ENCODE measurements at places on chromosomes 7 and 10.

GRCh38 chr7:36205803-36206202, 52.7 kb downstream of the EEPD1 start:
- no peak for DNase-seq

DNA sequence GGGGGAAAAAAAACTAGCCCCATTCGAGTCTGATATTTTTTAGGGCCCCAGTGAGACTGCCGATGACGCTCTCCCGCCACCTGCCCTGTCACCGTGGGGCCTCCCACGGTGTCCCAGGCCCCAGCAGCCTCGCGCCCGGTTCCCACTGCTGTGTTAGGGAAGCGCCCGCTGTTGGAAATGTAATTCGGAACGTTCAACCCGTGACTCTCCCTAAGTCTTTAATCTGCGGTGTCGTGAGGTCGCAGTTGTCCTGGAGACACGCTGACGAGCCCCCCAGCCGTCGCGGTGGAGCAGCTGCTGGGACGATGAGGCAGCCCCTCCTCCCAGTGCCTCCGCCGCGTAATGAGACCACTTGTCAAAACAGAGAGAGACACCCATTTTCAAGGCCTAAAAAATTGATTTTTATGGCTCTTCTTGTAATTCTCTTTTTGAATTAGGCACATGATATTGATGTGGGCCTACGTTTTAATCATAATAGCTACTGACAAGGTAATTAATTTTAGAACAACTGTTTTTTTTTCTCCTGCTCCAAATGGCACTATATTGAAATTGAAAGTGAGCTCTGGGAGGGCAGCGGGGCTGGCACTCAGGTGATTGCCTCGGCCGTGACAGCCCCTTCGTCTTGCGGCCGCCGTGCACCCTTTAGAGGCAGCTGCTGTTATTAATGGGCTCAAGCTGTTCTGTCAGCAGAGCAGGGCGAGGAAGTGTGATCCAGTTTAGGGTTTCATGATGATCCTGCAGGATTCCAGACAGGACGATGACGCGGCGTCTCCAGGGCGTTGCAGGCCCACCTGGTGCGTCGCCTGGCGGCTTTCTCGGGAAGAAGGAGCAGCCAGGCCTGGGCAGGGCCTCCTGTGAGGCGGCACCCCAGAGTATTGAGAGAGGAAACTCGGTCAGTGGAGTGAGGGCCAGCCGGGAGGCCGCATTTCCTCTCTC, 63.3 kb downstream of the NKX6-2 start:
- DNase-seq = no peak

- no peak for DNase-seq
Measured at GRCh38 chr10:14439451-14440259, 108.9 kb upstream of the FRMD4A start.

DNA sequence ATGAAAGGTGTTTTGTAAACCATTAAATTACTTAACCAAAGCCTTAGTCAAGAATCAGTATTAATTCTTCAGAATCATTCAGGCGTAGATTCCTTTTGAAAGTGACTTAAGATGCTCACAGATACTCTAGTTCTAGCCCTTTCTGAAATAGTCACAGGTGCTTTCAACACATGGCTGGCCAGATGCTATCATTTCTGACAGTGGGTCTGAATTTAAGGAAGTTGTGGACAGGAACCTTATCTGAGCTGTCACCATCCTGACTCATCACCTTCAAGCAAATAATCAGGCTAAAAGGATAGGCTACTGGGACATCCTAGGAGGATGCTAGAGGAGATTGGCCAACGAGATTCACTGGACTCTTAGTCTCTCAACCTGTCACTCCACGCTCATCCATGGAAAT, 501.5 kb downstream of the LRMDA start:
- no peak for DNase-seq

DNA sequence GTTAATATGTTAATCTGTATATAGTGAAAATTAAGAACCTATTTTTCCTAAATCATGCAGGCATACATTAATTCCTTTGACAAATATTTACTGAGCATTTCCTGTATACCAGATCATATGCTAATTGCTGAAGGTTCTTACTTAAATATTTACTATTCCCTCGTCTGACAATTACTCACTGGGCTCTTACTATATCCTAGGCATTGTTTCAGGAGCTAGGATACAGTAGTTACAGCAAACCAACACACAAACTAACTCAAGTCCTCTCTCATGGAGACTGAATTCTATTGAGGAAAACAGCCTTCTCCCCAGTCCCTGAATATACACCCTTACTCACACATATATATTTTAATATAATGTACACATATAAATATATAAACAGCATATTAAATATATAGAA, 786.0 kb downstream of the NRG3 start:
- DNase-seq = no peak

DNA sequence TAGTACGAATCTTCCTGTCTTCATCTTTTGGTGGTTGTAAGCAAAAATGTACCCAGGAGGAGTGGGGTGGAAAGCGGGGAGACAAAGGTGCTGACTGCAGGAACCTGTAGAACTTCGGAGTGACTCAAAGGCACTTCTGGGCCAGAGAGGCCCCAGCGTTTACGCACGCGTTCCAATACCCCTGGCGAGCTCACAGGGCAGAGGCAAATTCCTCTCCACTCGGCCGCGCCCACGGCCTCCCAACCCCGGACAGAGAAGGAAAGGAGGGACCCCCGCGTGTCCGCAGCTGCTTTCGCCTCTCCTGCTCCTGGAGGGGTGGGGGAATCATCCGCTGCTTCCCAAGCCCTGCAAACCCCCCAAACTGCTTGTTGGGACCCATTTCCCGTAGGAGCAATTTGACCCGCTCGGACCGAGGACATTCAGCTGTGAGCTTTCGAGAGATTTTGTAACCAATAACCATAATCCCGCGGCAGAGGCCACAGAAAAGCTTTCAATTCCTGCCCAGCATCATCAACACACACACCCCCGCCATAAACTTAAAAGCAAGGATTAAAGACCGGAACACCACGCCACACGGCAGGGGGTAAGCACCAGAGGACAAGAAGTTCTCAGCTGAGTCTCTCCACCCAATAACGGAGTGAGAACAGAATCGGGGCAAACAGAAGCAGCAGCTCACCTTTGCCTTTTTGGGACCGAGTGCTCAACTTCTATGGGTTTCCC, 2.3 kb downstream of the IGF2BP3 start:
- DNase-seq = no peak

DNA sequence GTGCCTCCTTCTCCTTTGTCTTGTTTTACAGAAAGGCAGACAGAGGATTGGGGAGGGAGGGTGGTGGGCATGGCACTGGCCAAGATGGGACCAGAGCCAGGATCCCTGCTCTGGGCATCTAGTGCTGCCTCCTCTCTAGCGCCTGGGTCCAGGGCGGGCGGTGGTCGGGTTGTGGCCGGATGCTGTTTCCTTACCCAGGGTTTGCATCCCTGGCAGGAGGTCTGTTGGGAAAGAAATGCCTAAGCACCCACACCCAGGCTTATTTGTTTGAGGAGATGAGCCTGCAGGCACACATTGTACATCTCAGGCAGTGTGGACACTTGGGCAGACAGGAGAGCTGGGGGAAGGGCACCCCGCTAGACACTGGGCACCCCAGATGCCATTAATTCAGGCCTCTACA, 102.3 kb upstream of the PCBD1 start:
- DNase-seq = no peak

DNA sequence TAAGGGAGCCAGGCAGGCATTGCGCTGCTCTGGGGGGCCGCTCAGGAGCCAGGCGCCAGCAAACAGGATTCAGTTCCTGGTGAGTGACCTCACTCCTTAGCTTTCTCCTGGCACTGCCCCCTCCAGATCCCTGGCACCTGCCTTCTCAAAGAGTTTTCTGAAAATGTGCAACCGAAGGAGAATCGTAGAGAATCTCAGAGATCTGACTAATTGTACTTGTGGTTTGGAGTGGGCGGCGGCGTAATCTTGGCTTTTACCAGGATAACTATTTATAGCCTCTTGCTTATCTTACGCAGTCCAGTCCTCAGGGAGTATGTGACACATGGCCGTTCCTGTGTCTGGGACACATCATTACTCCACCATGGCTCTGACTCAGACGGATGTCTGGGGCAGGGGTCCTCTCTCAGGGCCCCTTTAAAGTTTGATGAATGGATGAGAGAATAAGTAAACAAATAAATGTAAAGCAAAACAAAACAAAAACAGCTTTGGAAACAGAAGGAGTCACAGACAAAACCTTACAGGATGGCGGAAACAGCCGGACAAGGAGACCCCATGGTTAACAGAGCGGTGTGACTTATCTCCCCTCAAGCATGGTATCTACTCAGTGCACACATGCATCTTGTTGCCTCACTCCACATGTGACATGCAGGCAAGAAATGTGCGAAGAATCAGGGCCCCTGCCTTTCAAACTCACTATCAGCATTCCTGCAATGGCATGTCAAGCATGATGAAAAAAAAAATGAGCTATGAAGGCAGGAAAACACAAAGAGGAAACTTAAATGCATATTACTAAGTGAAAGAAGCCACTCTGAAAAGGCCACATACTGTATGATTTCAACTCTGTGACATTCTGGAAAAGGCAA, 99.7 kb downstream of the TNS3 start:
- DNase-seq = no peak

DNA sequence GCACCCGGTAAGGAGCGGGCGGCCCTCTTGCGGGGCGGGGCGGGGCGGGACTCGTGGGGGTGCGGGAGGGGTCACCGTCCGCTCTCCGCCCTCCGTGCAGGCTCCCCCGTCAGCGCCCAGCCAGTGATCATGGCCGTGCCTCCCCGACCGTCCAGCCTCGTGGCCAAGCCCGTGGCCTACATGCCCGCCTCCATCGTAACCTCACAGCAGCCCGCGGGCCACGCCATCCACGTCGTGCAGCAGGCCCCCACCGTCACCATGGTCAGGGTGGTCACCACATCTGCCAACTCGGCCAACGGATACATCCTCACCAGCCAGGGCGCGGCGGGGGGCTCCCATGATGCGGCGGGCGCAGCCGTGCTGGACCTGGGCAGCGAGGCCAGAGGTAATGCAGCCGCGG, 16.2 kb upstream of the AP5Z1 start:
- DNase-seq = no peak

DNA sequence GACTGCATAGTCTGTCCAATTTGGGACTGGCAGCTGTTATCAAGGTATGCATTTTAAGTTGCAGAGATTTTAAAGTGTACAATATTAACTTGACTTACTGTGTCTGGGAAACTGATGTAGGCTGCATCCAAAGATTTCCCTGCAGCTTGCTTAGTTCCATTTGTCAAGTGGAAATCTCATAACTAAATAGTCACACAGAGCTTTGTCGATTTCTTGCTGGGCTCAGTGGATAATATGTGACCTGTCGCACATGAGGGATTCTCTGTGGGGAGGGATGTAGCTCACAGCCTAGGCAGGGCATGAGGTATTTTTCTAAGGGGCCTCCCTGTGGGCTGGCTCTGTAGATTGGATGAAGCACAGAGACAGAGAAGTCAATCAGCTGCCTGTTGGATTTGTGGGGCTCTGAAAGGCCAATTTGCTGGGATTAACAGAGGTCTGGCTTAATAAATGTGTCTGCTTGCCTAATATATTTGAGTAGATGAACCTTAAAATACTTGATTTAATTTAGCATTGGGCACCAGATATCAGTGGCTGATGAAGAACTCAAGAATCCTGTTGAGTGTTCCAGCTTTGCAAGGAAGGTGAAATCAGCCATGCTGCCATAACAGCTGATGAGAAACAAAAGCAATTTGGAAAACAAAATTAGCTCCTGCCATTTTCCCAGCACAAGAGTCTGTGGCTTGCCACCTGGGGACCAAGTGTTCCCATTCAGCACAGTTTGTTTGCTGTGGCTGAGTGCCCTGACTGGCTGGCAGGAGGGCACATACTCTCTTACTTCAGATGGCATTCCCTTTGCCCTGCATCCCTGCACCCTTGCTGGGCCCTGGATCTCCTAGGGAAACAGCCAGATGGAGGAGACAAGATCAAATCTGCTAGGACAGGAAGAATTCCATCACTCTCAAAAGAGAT, 598.5 kb downstream of the SORCS3 start:
- no peak for DNase-seq

Measured in CD4-positive, CD25-positive, alpha-beta regulatory T cell (primary cell).